Fibroblast of skin of scalp (primary cell): ENCODE measurements at places on chromosomes 7 and 10.

DNA sequence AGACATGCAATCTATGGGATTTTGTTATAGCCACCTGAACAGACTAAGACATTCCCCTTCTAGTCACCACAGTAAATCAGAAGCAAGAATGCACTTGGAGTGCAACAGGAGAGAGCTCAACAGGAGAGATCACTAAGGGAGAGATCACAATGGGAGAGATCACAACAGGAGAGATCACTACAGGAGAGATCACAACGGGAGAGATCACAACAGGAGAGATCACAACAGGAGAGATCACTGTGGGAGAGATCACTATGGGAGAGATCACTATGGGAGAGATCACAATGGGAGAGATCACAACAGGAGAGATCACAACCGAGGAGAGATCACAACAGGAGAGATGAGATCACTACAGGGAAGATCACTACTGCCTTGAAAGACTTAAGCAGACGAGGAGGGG, 238.5 kb upstream of the PITRM1 start:
- no peak for DNase-seq

- peak; percentile 12 for DNase-seq
Measured at GRCh38 chr7:12895296-12895695, 207.9 kb downstream of the ARL4A start.

DNA sequence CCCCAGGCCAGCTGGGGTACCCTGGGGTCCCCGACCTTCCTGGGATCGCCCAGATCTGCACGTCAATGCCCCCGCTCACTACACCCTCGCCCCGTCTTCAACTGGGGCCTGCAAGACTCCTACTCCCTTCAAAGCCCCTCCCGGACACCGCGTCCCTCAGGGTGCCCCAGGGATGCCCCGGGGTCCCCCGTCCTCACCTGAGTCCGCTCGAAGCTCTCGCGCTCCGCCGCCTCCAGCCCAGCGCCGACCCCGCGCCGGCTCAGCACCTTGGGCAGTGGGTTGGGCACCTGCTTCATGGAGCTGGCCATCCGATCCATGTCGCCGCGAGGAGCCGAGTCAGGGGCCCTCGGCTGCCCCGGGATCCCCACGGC, at the start of gene HIP1:
TSS of gene HIP1 (minus strand) at position 338 of the 371 bp plus-strand sequence. CDS start at position 317, 21 bp downstream.
- DNase-seq = no peak

- no peak for DNase-seq
Measured at GRCh38 chr7:7816084-7816483, 97.7 kb upstream of the RPA3 start.

- DNase-seq = peak; percentile 64
Measured at GRCh38 chr10:79562135-79562756, 2.0 kb upstream of the SFTPA2 start.

DNA sequence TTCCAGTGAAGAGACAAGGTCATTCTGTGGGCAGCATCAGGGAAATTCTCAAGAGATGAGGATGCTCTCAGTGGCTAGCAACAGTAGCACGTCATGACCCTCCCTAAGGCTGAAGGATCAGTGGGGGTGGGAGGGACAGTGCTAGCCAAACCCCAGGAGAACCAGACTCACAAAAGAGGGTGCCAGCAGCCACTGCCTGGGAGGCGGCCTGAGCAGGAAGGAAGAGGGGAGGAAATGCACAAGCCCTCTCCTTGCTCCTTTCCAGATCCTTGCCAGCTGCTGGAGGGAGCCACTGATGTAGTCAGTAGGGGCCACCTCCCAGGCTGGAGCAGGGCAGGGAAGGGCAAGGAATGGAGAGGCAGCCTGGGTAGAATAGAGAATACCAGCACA, 302.7 kb downstream of the RPS24 start:
- DNase-seq = peak; percentile 86

GRCh38 chr10:68895041-68895440, 6.1 kb upstream of the DDX50 start:
- DNase-seq = no peak

DNA sequence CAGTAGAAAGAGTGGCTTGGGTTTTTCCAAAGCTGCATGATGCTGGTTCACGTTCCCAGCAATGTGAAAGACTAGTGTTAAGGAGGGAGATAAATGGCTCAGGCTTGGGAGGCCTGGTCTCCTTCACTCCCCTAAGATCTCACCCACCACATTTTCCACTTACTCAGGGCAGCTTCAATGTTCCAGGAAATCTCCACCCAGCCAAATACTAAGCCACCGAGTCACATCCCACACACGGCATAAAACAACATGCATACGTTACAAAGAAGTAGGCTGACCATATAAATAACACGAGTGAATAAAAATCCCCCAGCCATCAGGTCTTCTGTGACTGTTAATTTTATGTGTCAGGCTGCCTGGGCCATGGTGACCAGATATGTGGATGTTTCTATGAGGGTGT, 303.5 kb downstream of the SFMBT2 start:
- peak; percentile 80 for DNase-seq

DNA sequence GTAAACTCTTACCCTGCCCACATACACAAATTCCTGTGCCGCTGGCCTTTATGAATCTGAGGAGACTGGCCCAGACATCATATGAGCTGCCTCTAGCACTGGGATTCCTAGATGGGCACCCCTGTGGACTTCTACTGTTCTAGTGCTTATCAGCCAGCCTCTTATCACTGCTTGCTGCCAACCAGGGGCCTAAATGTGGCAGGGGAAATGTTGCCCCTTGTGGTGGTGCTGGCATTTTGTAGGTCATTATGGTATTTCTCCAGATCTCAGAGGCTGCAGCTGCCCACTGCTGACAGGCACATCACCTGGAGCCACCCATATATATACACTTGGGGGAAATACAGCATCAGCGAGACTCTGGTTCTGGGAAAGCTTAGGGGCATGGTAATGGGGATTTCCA, 5.4 kb downstream of the SFR1 start:
- DNase-seq = no peak

DNA sequence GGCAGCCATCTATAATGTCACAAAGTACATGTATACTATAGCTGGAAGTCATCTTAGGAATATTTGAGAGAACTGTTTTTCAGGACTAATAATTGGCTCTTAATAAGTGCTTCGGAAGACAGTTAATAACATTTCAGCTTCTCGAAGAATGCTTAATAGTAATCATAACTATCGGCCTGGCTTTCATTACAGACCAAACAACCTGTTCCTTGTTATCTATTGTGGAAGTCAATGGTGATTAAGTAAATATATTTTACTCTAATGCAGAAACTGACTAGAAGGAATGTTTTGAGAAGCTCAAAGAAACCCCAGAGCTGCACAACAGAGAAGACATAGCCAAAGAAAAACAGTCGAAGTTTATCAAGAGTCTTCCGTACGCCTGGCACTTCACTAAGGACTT, 106.8 kb upstream of the FAM133B start:
- no peak for DNase-seq

DNA sequence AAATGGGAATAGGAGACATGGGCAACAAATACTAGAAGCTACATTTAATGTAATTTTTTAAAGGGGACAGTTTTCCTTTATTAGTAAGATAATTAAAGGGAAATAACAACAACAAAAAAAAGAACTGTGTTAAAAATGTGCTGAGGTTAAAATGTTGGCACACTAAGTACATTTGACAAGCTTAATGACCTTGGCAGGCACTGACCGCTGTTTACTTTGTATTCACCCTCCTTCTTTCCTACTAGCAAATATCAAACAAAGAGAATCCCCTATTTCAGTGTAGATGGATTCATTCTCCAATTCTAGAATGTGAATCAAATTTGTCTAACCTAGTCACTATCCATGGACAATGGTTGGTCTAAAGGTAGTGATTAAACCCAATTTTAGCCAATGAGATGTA, 77.5 kb upstream of the TOMM7 start:
- no peak for DNase-seq
